ENCODE measurements at places on chromosomes 7 and 10. TPM values are rescaled to one million over a fixed set of nuclear protein-coding genes. Genes with fewer than 3 reads are reported as not detected.
A peak's percentile ranks its signal among the peaks of the same experiment; 100 is the strongest.

DNA sequence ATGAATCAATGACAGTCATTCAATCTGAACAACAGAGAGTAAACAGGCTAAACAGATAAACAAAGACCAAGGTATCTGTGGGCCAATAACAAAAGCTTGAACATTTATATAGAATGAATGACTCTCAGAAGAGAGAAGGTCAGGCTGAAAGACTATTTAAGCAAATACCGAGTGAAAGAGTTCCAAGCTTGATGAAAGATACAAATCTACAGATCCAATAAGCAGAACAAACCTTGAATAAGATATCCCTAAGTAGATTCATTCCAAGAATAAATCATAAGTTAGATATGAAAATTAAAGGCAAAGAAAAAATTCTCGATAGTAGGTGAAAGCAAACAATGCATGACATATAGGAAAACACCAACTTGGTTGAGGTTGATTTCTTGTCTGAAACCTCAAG, 376.4 kb upstream of the IGFBP3 start:
- no peak for DNase-seq

The ANKRD2 gene
- 0.98 TPM for total RNA-seq

The LIPN gene
- total RNA-seq = not detected

The LRRC18 gene
- total RNA-seq = not detected

DNA sequence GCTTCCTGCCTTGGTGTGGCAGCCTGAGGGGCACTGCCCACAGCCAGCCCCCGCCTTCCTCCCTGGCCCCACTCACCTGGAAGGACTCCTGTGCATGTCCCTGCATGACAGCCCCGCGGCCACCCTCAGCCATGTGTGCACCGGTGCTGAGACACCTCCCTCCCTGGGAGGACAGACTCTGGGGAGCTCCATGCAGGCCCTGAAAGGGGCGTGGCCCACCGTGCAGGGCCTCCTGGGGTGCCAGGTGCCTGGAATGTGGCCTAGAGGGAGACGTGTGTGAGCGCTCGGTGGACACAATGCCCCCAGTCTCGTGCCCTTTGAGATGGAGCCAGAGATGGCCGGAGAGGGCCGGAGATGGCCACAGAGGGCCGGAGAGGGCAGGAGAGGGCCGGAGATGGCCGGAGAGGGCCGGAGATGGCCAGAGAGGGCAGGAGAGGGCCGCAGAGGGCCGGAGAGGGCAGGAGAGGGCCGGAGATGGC, 59.1 kb upstream of the PPP2R2D start:
- DNase-seq = no peak

- DNase-seq = no peak
These were observed 53.3 kb downstream of the C7orf25 start for GRCh38 chr7:42858570-42858969.

The ATRNL1 gene
- 17.1 TPM for total RNA-seq

DNA sequence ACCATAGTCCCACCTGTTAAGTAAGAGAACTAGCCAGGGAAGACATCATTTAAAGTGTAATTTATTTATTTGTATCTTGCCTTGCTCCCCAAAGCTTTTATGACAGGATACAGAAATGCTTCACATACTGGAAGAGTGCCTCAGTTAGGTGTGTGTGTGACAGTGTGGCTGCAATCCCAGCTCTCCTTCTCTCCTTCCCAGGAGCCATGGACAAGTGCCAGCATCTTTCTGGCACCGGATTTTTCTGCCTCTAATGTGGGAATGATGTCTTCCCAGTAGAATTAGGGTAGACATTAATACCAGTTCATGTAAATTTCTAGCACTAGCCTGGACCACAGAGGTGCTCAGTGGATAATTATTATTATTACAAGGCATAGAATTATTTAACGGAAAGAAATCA, 30.3 kb upstream of the ATXN7L1 start:
- DNase-seq = no peak

GRCh38 chr7:111568870-111569462, 6.7 kb upstream of the IMMP2L start:
- no peak for DNase-seq

The SYT15 gene
- 0.28 TPM for total RNA-seq

The ASAH2 gene
- total RNA-seq = 6.5 TPM

DNA sequence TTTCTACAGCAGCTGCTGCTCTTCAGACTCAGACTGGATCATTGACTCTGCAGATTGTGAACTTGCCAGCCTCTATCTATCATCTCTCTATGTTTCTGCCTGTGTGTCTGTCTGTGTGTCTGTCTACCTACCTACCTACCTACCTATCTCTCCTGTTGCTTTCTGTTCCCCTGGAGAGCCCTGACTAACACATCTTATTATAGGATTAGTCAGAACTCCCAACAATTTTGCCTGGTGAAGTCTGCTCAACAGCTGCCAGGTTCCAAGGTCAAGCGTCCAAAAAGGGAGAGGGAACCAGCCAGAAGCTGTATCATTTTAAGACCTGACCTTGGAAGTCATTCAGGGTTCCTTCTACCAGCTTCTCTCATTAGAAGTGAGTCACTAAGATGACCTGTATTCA, 579.0 kb upstream of the DPP6 start:
- no peak for DNase-seq

- DNase-seq = no peak
These were observed 115.4 kb downstream of the ZMIZ1 start for GRCh38 chr10:79184145-79184625.

GRCh38 chr7:68474661-68475216, 1123.5 kb upstream of the AUTS2 start:
- no peak for DNase-seq

- no peak for DNase-seq
These were observed 431.3 kb upstream of the ETV1 start for GRCh38 chr7:14420768-14421167.

DNA sequence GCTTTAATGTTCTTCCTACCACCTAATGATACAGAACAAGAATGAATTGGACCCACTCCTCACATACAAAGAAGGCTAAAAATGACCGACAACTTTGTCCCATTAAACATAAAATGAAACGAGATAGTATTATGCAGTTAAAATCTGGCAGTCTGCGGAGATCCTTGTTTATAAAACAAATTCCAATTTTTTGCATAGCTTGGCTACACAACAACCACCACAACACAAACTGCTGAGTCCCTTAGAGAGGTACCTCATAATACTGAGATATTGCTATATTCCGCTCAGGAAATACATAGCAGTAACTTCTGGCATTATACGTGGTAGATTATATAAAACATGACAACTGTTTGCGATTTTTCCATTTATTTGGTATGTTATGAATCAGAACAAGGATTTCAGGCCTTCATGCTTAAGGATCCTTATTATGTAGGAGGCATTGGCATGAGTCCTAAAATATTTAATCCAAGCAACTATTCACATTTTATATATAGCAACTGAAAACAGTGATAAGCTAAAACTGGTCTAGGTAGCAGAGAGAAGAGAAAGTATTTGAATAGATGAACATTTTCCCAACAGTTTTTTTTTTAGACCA, 96.0 kb downstream of the ANK3 start:
- no peak for DNase-seq

The ADRB1 gene
- total RNA-seq = 12.9 TPM

The CNNM2 gene
- 27.1 TPM for total RNA-seq

DNA sequence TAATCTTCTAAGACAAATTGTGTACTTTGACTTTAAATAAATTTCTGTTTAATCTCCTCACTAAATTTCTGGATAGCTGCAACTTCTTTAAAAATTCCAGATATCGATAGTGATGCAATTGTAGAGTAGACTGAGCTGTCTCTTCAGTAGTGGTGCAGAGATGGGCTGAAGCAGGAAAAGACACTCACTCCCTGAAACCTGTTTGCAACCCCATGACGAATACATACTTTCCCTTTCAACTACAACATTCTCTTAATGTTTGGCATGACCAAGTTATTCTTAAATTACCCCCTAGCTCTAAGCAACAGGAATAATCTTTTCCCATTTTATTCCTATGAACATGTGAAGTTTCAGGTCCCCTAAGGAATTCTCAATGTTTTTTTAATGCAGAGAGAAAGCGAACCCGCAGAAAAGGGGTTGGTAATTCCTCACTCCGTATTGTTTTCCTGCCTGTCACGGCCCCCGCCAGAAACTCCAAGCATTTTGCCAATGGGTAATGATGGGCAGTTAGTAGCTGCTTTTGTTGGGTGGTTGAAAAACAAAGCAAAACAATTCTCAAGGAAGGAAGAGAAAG, 1.3 kb downstream of the THSD7A start:
- no peak for DNase-seq

GRCh38 chr10:125629758-125630376, 53.1 kb downstream of the TEX36 start:
- DNase-seq = peak; percentile 24

DNA sequence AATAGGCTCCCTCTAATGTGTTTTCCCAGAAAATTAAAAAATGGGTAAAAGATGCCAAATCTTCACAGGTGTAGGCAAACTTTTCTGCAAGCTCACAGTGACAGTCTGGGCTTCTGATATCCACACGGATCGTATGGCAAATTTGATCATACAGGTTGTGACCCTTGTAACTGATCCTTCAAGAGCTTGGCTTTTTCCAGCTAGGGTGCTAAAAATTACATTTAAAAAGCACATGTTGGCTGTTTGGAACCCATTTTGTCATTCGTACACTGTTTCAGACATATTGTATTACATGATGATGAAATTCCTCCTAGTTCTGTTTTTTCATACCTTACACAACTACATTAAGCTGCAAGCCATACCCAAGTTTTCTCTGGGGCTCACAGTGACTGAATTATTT, 138.7 kb downstream of the GFRA1 start:
- no peak for DNase-seq

The GOLGA7B gene
- total RNA-seq = 1.5 TPM

DNA sequence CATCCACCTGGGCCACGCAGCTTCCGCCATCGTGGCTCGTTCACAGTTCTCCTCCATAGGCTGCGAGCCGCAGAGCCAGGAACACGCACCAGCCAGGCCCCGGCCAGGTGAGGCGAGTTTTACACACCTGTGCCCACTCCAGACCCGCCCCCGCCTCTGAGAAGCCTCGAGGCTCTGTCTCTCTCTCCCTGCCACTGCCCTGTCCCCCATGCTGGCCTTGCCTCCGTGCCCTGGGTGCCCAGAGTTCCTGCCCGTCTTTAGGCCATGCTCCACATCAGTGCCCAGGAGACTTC, 142.2 kb downstream of the SLIT1 start:
- no peak for DNase-seq

DNA sequence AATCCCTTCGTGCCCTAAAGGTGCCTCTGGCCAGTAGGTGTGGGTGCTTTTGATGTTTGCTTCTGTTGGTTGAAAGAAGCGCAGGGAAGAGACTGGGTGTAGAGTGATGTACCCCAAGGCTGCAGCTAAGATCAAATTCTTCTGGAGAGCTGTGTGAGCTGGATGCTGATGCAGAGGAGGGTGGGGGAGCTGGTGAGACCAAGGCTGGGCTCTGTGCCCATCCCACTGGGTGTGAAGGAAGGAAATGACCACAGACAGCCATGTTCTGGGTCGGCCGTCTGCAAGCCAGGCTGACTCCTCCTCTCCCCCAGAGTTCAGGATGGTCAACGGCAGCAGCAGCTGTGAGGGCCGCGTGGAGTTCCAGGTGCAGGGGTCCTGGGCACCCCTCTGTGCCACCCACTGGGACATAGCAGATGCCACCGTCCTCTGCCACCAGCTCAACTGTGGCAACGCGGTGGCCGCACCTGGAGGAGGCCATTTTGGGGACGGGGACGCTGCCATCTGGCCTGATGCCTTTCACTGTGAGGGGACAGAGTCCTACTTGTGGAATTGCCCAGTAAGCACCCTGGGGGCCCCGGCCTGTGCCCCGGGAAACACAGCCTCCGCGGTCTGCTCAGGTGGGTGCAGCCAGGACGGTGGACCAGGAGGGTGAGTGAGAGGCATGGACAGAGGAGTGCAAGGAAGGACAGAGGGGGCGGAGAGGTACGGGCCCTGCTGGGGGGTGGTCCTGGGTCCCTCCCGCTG, 5.1 kb downstream of the SCART1 start:
- no peak for DNase-seq

DNA sequence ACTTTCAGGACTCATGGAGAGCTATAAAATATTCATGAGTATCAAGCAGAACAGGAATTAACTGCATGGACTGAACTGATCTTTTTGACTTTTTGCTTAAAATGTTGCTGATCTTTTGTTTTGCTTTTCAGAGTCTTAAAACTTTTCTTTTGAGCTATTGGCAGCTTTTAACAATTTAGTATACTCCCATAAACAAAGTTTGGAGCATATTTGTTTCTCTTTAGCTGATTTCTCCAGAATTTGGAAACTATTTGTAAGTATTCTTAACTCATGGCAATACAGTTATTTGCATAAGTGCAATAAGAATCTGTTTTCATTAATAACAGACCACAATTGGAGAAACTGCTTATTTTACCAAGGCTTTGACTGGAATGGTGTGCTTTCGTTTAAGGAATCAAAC, 73.4 kb upstream of the C1GALT1 start:
- no peak for DNase-seq

- DNase-seq = no peak
These were observed 38.0 kb upstream of the RTKN2 start for GRCh38 chr10:62306663-62307062.

DNA sequence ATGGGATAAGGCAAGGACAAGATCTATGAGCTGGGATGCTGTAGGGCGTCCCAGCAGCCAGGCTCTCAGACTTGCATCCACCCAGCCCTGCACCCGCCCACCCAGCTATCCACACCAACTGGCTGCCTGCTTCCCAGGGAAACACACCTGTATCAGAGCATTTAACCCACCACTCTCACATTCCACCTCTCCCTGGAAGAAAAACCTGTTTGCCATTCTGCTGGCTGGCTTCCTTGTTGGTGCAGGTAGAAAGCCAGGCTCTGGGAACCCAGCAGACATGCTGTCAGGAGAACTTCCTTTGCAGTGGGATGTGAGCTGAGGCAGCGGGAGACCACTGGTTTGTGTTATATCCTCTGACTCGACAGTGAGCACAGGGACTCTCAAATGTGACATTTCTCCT, 67.0 kb downstream of the FAM241B start:
- DNase-seq = no peak

The PNLIP gene
- total RNA-seq = 1.5 TPM

The SLIT1 gene
- 2.6 TPM for total RNA-seq

Measured in Panc1 (cell line).